ENCODE measurements at places on chromosomes 12 and 14. TPM values are rescaled to one million over a fixed set of nuclear protein-coding genes. Genes with fewer than 3 reads are reported as not detected.
A peak's percentile ranks its signal among the peaks of the same experiment; 100 is the strongest.

Gene OTOGL
- total RNA-seq: 0.04 TPM

Gene PTGDR
- not detected for total RNA-seq

Gene ANO4
- total RNA-seq: 0.10 TPM

Gene TMEM229B
- 0.20 TPM for total RNA-seq

Gene TMEM52B
- total RNA-seq: not detected

Gene LALBA
- not detected for total RNA-seq

GRCh38 chr12:46209170-46209569 is 59.7 kb downstream of the SLC38A1 start:
- DNase-seq: no peak

DNA sequence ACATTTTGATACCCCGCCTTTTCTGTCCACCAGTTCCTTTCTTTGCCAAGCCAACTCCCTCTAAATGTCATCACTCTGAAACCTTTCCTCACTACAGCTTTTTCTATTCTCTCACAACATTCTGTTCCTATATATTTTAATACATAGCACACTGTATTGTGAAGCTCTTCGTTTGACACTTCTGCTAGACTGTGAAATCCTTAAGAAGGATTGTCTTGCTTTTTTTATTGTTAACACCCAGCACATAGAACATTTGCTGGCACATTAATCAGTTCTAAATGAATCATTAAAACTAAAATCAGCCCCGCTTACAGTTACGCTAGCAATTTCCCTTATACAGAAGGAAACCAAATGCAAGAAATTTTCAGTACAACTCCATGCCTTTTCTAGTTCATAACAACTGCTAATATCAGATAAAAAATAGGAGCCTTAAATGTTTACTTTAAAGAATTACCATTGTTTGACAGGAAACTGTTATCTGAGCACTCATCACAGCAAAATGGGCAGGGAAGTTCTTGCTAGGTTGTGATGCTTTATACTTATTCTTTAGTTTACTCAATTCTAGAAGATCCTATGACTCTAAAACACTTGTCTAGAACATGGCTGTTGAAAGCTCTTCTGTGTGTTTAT is 93.5 kb downstream of the PPP1R12A start:
- no peak for DNase-seq

- DNase-seq: peak; percentile 62
Observed at GRCh38 chr12:106308611-106309010, 6.1 kb downstream of the TCP11L2 start.

DNA sequence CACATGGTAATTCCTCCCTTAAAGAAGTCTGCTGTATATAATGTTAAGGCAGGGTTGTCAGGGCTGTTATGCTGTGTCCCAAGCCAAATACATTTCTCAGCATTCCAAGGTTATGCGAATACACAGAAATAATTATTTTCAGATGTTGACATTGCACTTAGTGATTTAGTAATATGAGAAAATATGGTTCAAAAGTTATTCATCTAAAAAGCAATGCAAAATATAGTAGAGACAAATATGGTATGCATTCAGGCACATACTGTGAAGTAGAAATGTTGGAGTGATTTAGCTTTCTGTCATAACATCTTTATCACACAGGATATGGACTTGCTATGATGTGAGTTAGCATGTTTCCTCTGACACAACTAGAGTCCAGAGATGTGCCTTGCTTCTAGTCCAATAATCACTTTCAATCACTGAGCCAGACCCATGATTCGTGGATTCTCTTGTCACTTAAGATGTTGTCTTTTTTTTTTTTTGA is 70.0 kb downstream of the PDE3A start:
- DNase-seq: no peak

GRCh38 chr12:59193476-59194050 is 273.3 kb upstream of the LRIG3 start:
- DNase-seq: no peak

DNA sequence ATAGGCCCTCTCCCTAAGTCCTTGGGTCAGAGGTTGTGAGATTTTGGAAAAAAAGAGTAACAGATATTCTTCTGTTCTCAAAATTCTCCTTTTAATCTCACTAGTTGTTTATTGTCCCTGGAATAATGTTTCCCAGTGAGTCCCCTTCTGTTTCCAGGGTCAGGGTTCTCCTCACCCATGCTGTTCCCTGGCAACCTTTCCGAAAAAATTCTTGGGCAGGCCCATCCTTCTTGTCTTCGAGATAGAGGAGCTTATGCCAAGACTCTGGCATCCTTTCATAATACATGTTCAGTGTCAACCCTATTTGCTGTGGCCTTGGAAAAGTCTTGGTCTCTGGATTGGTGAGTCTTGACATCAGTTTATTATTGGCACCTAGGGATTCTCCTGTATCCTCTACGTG is 212.4 kb upstream of the FAR2 start:
- DNase-seq: no peak

- no peak for DNase-seq
Observed at GRCh38 chr12:6307529-6307928, 3.0 kb upstream of the PLEKHG6 start.

Data from gastrocnemius medialis (tissue), 4 donors.